Cortex of kidney (tissue), 1 donor: ENCODE measurements at places on chromosomes 7 and 10.

DNA sequence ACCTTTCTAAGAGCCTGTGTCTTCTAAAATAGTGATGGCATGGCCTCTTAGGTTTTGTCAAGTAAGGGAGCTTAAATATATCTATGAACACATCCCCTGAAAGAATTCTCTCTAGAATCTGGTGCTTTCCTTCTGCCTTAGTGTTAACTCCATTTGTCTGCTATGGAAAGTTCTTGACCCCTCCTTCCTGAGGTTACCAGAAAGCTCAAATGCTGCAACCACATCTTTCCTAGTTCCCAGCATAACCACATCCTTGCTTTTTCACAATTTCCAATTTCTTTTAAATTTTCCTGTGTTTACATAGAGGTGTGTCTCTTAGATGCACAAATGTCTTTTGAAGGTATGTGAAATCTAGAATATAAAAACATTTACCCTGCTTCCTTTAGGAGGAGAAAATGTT lies 16.4 kb upstream of the GSDME start:
- DNase-seq = no peak

DNA sequence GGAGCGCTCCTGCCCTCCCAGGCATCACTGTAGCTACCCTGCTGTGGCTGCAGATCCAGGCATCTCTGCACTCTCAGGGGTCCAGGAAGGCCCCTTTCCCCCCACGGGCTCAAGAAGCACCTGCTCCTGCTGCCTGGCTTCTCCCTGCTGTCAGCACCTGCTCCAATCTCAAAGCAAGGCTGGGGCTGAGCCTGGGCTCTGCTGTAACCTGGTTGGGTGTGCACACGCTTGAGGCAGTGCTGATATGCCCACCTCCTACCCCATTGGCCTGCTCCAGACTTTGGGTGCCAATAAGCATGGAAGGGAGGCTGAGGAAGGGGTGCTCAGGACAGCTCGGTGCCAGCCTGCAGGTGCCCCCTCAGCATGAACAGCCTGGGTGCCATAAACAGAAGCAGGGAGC lies 185.0 kb downstream of the ZNF438 start:
- DNase-seq = no peak

DNA sequence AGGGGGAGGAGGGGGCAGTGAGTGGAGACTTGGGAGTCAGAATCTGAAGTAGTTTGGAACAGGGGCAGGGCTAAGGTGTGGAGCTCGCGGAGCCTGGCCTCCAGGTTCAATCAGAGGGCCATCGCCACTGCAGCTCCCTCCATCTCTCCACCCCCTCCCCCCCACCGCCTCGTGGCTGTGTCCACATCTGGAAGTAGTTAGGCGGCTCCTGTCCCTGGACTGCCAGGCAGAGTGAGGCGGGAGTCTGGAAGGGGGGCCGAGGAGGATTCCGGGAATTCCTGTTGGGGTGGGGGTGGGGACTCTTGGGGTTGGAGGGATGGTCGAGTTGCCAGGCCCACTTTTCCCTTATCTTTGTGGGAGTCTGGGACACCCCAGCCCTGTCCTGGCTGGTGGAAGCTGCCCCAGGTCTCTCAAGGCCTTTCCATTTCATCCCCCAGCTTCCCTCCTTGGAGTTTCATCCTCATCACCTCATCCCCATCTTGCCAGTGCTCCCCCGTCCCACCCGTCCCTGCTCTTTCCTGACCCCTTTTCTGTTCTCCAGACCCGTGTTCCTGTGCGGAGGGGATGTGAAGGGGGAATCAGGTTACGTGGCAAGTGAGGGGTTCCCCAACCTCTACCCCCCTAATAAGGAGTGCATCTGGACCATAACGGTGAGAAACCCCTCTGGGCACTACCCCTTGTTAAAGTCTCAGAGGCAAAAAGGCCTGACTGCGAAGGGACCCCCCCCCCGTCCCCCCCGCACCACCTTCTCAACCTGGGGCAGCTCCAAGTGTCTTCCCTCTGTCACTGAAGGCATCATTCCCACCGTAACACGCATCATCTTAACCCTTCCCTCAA lies 944 bp downstream of the PCOLCE start:
- no peak for DNase-seq

- no peak for DNase-seq
These were observed 253.6 kb upstream of the PHF14 start for GRCh38 chr7:10720042-10720441.

GRCh38 chr7:76340617-76341131 lies 18.1 kb downstream of the YWHAG start:
- DNase-seq = no peak

- no peak for DNase-seq
These were observed 2.6 kb downstream of the FUOM start for GRCh38 chr10:133355266-133355665.

GRCh38 chr7:64183126-64183742 lies 23.8 kb upstream of the ZNF735 start:
- DNase-seq = no peak

DNA sequence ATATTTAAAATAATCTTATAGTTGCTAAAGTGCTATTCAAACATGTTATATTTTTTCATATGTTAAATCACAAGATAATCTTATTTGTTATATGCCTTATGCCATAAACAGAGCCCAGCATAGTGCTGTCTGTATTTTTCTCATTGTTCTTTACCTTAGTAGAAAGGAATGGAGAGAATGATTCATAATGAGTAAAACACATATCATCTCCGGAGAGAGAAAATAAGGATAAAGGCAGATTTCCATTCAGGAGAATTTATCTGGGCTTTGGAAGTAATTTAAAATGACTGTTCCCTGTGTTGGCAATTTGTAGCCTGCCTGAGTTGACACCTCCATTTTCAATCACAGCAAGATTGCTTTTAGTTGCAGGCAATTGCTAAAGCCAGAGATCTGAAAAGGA lies 30.2 kb downstream of the CHN2 start:
- no peak for DNase-seq

- DNase-seq = no peak
These were observed 108.3 kb downstream of the ANK3 start for GRCh38 chr10:60281331-60281730.

DNA sequence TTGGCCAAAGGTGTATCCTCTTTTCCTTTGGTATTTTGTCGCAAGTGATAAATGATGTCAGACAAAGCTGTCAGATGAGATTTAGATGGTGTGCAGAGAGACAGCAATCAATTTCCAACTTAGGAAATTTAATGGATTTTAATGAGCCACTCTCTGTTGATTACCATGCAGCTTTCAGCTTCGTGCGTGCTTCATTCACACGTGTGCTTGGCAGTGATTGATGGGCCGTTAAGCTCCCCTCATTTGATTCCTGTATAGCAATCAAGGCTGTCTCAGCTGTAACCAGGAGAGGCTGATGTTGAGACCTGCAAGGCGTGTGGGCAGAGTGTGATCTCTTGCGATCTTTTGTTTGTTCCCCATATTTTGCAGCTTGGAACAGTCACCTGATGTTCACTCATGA lies 439.6 kb downstream of the CALN1 start:
- DNase-seq = no peak

- no peak for DNase-seq
These were observed 433.0 kb downstream of the ANKRD7 start for GRCh38 chr7:118657391-118658005.

DNA sequence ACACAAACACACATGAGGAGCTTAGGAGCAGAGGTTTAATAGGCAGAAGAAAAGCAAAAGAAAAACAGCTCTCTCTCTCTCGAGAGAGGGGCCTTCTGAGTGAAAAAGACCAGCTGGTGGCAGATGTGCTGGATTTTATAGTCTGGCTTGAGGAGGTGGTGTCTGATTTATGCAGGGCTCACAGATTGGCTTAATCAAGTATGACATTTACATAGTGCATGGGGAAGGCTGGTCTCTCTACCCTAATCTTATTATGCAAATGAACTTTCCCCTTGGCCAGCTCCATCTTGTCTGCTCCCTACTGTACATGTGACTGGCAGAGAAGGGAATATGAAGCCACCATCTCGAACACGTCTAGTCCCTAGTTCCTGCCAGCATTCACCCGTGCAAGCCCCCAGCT lies 219.5 kb upstream of the ZNF804B start:
- DNase-seq = no peak

DNA sequence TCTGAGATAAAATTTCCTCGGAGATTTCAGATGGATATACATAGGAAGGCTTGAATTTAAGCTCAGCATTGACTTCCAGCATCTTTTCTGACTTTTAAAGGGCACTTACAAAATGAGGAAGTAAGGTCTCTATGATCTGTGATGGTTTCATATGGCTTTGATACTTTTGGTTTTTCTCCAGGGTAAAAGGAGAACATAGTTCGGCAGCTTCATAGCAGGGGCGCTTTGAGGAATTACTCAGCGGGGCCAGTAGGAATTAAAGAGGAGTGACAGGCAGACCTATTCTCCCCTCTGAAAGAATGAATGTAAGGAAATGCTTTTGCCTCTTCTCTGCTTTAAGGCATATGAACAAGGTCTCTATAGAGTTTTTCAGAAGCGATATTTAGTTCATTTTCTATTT lies 80.0 kb upstream of the PCDH15 start:
- no peak for DNase-seq

DNA sequence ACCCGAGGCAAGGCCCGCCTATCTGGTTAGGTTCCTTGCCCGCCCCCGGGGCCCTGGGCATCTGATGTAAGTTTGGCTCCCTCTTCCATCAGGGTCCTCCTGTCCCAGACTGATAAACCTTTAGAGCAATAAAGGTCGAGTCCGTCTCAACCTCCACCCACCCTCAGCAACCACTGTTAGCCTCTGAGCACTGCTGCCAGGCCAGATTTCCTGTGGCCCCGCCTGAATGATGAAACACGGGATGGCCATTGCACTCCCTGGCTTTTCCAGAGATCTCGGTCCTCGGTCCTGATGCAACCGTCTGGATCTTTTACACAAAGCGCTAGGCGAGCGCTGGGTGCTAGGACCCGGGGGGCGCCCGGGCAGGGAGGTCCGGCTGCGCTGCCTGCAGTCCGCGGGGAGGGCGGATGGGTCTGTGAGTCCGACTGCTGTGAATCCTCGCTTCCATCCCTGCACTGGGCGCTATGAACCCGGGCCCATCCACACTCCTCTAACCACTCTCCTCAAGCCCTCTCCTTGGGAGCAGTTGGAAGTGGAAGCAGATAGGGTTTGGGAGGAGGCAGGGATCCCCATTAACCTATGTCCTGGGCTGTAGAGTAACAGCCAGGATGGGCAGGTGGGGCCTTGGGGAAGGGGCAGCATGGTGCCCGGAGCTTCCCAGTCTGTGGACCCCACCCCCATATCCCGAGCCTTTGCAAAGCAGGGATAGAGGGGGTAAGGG lies 875 bp upstream of the DDIT4 start:
- no peak for DNase-seq

- no peak for DNase-seq
These were observed 85.7 kb downstream of the LRGUK start for GRCh38 chr7:134212576-134213546.

DNA sequence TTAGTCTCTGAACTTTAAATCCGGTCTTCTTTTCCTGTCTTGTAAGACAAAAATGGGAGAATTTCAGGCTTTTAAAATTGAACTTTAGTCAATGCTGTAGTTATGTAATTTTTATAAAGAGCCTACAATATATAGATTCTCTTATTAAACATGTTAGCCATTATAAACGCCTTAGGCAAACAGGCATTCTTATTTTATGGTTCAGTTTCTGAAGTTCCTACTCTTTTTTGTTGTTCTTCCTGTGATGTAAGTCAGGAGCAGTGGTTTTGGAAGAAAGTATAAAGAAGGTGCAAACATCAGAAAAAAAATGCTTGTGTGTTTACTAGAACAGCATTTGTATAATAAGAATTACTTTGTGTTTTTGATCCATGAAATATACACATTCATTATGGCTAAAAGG lies 41.6 kb downstream of the BICC1 start:
- no peak for DNase-seq
